ENCODE measurements at places on chromosomes 12 and 14.
A peak's percentile ranks its signal among the peaks of the same experiment; 100 is the strongest.

GRCh38 chr14:32080001-32080510 is 3.0 kb downstream of the ARHGAP5 start:
- no peak for DNase-seq

GRCh38 chr12:52262286-52262685 is 12.2 kb upstream of the KRT86 start:
- DNase-seq, result no peak

DNA sequence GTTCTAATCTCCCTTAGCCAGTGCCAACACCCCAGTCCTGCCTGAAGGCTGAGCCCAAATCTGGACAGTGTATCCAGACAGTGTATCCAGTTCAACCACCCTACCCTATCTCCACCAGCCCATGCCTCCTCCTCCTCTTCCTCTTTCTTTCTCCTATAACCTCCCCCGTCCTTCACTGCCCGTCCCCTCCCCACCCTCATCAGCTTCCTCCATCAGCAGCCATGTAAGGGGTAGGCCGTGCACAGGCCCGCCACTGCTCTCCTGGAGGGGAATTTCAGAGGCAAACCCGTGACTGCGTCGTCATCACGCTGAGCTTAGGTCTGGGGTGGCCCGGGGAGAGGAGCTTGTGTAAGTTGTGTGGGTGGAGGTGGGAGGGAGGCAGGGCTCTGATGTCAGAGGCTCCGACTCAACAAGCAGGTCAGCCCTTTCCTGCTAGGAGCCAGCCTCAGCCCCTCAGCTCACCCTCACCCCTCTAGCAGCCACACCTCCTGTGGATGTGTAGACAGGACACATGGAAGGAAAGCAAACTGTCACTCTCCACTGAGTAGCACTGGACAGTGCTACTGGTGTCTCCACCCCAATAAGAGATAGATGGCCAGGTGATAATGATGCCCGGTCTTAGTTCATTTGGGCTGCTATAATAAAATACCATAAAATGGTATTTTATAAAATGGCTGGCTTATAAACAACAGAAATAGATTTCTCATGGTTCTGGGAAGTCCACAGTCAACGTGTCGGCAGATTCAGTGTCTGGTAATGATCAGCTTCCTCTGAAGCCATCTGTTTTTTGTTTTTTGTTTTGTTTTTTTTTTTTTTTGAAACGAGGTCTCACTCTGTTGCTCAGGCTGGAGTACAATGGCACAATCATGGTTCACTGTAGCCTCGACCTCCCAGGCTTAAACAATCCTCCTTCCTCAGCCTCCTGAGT is 50.5 kb downstream of the IRF2BPL start:
- no peak for DNase-seq

DNA sequence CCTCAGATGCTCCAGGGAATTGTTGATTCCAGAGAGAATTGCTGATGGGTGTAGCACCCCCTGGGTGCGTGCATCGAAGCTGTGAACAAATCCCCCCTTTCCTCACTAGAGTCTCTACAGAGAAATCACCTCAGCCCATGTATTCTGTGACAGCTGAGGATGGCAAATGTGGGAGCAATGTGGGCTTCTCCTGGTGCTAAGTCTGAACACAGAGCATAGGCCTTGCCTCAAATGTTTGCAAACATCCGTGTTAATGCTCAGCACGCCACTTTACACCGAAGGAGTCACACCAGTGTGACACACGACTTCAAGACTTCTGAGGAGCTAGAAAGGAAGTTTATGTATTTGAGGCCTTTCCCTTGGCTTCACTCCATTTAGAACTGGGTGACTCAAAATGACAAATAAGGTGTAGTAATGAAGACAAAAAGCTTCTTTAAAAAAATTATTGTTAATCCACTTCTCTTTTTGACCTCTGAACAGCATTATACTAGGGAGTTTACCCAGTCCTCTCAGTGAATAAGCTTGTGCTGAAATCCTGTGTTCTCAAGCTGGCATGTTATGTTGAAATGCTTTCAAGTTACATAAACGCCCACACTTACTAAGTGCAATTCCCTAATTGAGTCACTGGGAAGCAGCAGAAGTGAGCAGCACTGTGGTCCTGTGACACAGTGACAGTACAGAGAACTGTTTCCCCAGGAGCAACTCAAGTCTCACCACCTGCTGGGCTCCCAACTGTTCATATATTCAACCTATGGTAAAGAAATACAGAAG is 92.9 kb downstream of the FAR2 start:
- no peak for DNase-seq

DNA sequence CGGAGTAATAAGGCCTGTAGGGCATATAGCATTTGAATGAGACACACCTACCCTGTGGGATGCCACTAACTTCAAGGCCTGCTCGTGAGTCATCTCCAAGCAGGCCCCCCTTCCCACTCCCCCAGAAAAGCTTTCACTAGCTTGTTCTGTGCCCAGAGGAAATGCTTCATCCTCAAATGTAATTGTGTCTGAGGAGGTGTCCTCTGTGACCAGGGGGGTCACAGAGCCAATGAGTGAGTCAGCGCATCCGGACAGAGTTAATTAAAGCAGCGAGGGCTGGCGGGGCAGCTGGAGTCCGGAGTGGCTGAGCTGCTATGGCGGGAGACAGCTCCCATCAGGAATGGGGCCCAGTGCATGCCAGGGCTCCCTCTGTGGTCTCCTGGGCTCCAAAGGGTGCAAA is 27.0 kb upstream of the ESRRB start:
- no peak for DNase-seq

- no peak for DNase-seq
Observed at GRCh38 chr12:126627596-126627995, 1562.4 kb downstream of the AACS start.

DNA sequence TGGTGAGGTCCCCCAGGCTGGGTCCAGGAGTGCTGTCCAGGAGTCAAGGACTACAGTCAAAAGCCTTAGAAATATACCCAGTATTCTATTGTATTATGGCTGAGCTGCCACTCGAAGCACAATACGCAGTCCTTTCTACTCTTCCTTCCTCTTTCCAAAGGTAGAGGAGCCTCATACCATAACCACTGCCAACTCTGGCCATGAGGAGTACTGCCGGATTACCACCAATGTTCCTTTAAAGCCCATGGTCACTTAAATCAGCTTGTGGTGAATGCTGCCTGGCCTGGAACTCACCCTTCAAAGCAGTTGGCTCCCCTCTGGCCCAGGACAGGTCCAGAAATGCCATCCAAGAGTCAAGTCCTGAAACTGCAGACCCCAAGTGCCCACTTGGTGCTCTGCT is 425.4 kb downstream of the SLC16A7 start:
- DNase-seq, result no peak

DNA sequence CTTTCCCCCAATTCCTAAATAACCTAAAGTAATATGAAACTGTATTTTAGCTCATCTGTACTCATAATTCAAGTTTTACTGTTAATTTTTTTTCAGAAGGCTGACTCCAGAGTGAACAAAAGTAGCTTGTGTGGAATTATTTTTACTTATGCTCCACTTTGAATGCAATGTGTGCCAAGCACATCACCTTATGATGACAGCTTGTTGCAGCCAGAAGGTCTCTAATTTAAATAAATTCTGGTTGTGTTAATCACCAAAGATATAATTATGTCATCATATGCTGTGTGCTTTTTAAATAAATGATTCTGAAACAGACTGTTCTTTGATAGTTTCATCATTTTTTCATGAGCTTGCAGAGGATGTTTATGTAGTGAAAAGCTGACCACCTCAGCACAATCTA is 283.1 kb downstream of the TMEM117 start:
- no peak for DNase-seq

DNA sequence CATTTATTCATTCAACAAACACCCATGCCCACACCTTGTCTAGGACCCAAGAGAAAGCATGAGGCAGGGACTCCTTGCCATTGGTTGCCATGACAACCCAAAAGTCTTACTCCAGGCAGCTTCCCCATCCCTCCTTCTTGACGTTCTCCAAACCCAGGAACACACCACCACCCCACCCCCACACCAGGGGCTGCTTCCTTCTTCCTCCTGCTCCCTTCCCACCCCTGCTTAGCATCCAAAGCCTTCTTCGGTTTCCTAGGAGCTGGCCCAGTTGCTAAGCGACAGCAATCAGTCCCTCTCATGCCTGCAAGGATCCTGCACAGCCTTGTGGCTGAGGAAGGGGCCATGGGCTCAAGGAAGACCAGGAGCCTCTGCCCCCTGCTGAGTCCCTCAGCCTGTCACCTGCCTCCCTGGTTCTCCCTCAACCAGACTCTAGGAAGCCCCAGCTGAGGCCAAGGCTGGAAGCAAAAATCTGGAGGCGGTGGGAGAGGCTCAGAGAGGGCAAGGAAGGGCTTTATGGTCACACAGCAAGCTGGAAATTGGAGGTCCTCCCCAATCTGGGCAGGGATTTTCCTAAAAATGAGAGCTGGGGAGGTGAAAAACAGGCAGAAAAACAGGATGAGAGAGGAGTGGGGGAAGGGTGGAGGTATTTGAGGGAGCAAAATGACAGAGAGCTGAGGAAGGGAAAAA is 15.4 kb downstream of the RASAL1 start:
- DNase-seq, result no peak

- peak; percentile 60 for DNase-seq
Observed at GRCh38 chr12:53078425-53079225, 565 bp downstream of the SPRYD3 start.

GRCh38 chr12:93679308-93679925 is 2.2 kb downstream of the CRADD start:
- DNase-seq, result no peak

DNA sequence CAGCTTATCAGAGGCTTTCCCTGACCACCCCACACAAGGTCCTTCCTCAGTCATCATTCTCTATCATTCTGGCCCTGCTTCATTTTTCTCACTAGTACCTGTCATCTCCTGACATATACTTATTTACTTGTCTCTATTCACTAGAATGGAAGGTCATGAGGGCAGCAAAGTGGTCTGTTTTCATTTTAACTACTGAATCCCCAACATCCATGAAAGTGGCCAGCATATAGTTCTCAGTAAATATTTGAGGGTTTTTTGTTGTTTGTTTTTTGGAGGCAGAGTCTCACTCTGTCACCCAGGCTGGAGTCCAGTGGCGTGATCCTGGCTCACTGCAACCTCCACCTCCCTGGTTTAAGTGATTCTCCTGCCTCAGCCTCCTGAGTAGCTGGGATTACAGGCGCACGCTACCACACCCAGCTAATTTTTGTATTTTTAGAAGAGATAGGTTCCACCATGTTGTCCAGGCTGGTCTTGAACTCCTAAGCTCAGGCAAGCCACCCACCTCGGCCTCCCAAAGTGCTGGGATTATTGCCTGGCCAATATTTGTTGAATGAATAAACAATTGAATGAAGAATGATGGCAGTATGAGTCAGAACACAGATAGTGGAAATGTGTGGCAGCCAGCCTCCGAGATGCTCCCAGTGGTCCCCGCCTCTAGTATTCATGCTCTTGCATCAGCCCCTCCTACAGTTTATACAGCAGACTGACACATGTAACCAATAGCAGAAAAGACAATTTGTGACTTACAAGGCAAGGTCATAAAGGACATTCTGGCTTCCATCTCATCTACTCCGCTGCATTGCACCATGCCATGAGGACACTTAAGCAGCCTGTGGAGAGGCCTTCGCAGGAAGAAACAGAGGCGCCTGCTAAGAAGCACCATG is 7.0 kb upstream of the ANO6 start:
- DNase-seq, result no peak

GRCh38 chr12:69170293-69170692 is 69.1 kb upstream of the CPSF6 start:
- DNase-seq, result no peak

- DNase-seq, result peak; percentile 76
Observed at GRCh38 chr12:123761841-123762714, at the start of gene DNAH10. Gene DNAH10 (plus strand): TSS chr12:123762301. CDS start chr12:123762337, 36 bp downstream.

- peak; percentile 79 for DNase-seq
Observed at GRCh38 chr12:116319233-116319897, 41.9 kb upstream of the MED13L start.

DNA sequence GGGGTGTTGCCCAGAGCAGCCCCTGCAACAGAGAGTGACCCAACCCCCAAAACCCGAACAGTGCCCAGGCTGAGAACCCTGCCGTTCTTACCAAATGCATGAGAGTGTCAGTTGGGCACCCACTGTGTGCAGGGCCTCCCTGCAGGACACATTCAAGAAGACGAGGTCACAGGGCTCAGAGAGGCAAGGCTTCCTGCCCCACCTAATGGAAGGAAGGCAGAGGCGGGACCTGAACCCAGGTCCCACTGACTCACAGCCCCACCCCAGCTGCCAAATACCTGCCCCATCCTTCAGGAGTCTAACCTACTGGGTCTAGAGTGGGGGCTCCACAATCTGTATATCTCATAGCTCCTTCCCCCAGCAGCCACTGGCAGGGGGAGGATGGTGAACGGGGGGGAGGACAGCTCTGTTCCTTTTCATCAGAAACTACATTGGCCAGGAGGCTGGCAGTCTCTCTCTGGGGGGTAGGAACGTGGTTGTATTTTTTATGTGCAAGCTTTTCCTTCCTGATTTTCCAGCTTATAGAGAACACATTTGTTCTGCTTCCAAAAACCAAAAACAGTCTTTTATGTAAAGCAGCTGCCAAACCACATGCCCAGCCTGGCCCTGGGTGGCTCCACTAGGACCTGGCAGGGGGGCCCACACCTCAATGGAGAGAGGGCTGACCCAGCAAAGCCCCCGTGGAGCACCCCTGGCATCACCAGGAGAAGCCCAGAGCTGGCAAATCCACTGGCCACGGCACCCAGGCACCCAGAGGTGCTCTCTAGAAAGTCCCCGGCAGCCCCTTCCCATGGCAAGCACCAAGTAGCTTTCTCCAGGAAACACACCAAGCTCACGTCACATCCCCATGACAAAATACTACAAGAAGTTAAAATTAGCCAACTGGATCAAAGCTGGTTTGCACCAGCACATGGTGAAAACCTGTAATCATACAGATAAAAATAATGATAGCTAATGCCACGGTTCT is 17.0 kb downstream of the NCOR2 start:
- no peak for DNase-seq
